ENCODE measurements at places on chromosomes 1 and 21.

- DNase-seq: no peak
These were observed 26.4 kb upstream of the EEIG2 start for GRCh38 chr1:108533351-108534083.

DNA sequence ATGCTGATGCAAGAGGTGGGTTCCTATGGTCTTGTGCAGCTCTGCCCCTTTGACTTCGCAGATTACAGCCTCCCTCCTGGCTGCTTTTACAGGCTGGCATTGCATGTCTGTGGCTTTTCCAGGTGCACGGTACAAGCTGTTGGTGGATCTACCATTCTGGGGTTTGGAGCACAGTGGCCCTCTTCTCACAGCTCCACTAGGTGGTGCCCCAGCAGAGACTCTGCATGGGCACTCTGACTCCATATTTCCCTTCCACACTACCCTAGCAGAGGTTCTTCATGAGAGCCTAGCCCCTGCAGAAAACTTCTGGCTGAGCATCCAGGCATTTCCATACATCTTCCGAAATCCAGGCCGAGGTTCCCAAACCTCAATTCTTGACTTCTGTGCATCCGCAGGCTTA, 989.0 kb downstream of the PLA2G4A start:
- DNase-seq: no peak

- DNase-seq: no peak
These were observed 81.4 kb downstream of the TRABD2B start for GRCh38 chr1:47915677-47916353.

DNA sequence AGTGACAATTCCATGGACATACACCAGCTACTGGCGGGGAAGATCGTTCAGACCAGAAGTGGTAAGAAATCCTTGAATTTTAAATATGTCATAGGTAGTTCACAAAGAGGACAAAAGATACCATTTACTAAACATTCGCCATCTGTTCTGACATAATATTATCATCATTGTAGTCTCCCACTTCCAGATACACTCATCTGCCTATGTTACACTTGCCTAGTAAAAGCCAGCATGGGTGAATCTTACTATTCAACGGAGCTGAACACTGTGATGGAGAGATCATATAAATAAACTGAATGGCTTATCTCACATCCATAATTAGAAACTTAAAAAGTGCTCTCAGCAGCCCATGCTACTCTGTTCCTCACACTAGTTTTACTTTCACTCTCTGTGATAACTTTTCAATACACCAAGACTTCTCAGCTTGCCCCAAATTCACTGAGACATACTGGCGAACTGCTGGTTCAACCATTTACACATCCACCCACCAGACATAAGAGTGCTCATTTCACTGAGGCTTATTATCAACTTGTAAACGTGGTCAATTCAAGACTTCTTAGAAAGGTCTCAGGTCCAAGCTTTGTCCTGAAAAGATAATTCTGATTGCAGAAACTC, 463 bp upstream of the PRRC2C start:
- no peak for DNase-seq

Measured in activated CD8-positive, alpha-beta memory T cell treated with anti-CD3 and anti-CD28 coated beads for 4 hours (primary cell).